ENCODE measurements at places on chromosomes 16 and 17.

- no peak for DNase-seq
Observed at GRCh38 chr16:77919761-77920415, 102.5 kb upstream of the CLEC3A start.

- DNase-seq: no peak
Observed at GRCh38 chr16:53901408-53901807, 197.5 kb downstream of the FTO start.

DNA sequence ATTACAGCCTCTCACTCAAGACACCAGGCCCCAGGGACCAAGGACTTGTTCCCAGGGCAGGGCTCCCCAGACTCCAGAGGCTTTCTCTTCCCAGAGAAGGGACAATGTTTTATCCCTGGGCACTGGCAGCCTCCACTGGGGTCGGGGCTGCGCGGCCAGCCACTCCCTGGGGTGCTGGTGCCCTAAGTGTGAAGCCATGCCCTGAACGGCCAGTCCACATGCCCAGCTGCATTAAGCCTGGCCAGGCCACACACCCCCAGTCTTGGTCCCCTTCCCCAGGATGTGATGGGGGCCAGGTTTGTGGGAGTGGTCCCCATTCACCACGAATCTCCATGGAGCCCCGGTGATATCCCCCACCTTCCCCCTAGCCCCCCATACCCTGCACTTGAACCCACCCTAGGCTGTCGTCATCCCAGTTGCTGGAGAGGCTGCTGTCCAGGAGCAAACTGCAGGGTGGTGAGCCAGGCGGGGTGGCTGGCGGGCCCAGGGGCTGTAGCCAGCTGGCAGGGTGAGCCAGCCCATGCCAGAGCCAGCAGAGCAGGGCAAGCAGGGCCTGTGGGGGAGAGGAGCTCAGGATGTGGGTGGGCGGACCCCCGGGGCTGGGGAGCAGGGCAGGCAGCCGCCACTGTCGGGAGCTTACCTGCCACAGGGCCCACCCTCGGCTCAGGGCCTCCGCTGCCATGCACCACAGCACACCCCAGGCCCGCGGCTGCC is 4.6 kb downstream of the PAQR4 start:
- no peak for DNase-seq

GRCh38 chr16:3118204-3118790 is 5.9 kb downstream of the ZNF205 start:
- DNase-seq: no peak

DNA sequence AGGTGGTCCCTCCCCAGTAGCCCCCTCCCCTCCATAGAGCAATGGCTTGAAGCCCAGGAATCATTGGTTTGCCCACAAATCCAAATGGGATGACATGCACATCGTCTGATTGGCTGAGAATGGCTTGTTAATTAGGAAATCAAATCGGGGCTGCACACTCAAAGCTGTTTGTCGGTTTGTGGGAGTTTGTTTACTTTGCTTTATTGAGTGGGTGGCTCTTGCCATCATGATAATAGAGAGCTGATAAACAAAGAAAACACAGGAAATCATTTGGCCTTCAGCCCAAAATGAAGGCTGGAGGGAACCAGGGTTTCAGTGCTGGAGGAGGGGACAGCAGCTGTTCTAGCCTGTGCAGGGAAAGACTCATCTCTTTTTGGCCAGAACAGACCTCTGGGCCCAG is 316.3 kb downstream of the CBLN1 start:
- DNase-seq: no peak

GRCh38 chr17:48352630-48353029 is 77.4 kb downstream of the SKAP1 start:
- DNase-seq: no peak

DNA sequence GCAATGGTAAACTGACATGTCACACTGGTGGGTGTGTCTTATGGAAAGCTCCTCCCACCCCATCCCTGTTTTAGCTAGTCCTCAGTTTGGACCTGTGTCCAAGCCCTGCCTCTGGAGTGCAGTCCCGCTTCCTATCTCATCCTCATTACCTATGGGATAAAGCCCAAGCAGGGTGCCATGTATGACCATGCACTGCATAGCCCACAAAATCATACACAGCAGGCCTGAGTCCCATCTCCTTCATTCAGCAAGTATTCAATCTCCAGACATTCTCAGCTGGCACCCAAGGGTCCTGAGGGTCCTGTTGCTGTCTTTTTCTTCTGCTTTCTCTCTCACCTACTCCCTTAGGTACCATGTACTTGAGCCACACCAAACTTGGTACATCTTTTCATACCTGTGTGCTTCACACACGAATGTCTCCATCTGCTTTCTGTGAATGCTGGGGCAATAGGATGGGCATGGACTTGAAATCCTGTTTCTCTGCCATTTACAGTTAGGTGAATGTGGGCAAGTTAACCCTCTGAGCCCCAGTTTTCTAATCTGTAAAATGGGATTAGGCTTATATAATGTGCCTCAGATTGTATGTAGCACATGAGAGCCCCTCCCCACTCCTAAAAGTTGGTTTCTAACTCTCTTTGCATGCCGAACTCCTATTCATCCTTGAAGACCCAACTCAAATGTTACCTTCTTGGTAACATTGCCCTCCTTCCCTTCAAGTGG is 28.5 kb downstream of the TNS4 start:
- DNase-seq: no peak

- no peak for DNase-seq
Observed at GRCh38 chr16:69182730-69183416, 4.1 kb upstream of the SNTB2 start.

- DNase-seq: no peak
Observed at GRCh38 chr17:82370471-82371332, 863 bp upstream of the UTS2R start.

GRCh38 chr16:48611329-48612137 is 1.6 kb upstream of the N4BP1 start:
- no peak for DNase-seq

DNA sequence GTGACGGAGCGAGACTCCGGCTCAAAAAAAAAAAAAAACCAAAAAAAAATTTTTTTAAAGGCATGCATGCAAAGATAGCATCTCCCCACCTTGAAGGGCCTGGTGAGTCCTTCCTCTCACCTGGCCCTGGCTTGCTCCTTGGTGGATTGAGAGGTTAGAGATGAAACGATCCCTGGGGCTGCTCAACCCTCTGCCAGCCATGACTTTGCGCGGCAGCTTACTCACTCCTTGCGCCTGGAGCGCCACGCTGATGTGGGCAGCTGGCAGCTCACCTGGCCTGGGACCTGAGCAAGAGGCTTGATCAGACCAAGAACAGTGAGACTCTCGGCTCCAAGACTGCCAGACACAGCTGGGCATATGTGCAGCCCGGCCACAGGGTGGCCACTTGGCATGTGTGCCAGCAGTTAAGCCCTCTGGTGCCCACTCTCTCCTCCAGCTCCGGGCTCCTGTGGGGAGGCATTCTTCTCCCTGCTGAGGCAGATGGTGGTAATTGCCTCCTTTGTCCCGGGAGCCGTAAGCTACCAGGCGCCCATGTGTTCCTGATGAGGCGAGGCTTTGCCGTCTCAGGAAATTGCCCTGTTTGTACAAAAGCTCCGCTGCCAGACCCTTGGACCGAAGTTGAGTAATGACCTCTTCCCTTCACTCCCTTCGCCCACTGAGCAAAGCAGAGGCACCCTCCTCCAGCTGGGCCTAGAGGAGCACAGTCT is 5.1 kb upstream of the EVPL start:
- no peak for DNase-seq

Data from hypothalamus (tissue), 51 donors.